A549 treated with ZK216348 at 1 μM for 4 hours (cell line): ENCODE measurements at places on chromosomes 16 and 17. TPM values are rescaled to one million over a fixed set of nuclear protein-coding genes. Genes with fewer than 3 reads are reported as not detected.

HOXB6 gene
- total RNA-seq: 3.3 to 7.9 TPM (median 6.5 TPM) in 5 replicates

RMI2 gene
- 21.3 to 37.1 TPM (median 33.3 TPM) in 5 replicates for total RNA-seq

PRR35 gene
- total RNA-seq: 0.11 to 0.20 TPM (median 0.13 TPM) in 4 of 5 replicates, not detected in the other

SCGB1C2 gene
- total RNA-seq: not detected in 5 replicates

PIK3R5 gene
- 0.04 to 0.09 TPM in 2 of 5 replicates, not detected in the others for total RNA-seq

CD300LB gene
- 0.11 TPM in 1 of 5 replicates, not detected in the others for total RNA-seq

RNF112 gene
- 0.32 to 0.98 TPM (median 0.51 TPM) in 5 replicates for total RNA-seq

PRSS33 gene
- not detected in 5 replicates for total RNA-seq

EME1 gene
- total RNA-seq: 14.1 to 17.0 TPM (median 15.3 TPM) in 5 replicates

NAGLU gene
- total RNA-seq: 24.4 to 48.2 TPM (median 44.7 TPM) in 5 replicates

ATP2A1 gene
- 1.3 to 2.5 TPM (median 1.9 TPM) in 5 replicates for total RNA-seq

WNT9B gene
- not detected in 5 replicates for total RNA-seq

SERPINF2 gene
- 1.7 to 3.1 TPM (median 2.3 TPM) in 5 replicates for total RNA-seq

SETD6 gene
- 11.5 to 17.3 TPM (median 14.2 TPM) in 5 replicates for total RNA-seq

PTGES3L gene
- 0.69 to 1.2 TPM (median 0.74 TPM) in 5 replicates for total RNA-seq

CD300E gene
- total RNA-seq: not detected in 5 replicates

KCNG4 gene
- total RNA-seq: not detected in 5 replicates

TLCD3B gene
- total RNA-seq: 0.26 to 0.56 TPM (median 0.36 TPM) in 4 of 5 replicates, not detected in the other

SLC35B1 gene
- total RNA-seq: 89.2 to 100 TPM (median 91.2 TPM) in 5 replicates

IL17C gene
- not detected in 5 replicates for total RNA-seq

TNS4 gene
- total RNA-seq: 170 to 273 TPM (median 226 TPM) in 5 replicates

KCNAB3 gene
- 1.8 to 4.1 TPM (median 2.5 TPM) in 5 replicates for total RNA-seq

DCXR gene
- 57.4 to 102 TPM (median 94.1 TPM) in 5 replicates for total RNA-seq

P2RX5 gene
- total RNA-seq: 14.6 to 26.1 TPM (median 23.8 TPM) in 5 replicates

MSLN gene
- total RNA-seq: 2.4 to 4.2 TPM (median 3.2 TPM) in 5 replicates

DPEP3 gene
- total RNA-seq: not detected in 5 replicates

ARL5C gene
- total RNA-seq: not detected in 5 replicates

FOXF1 gene
- not detected in 5 replicates for total RNA-seq

SPNS2 gene
- 7.0 to 12.1 TPM (median 10.4 TPM) in 5 replicates for total RNA-seq

TBC1D3 gene
- not detected in 5 replicates for total RNA-seq

KRT24 gene
- total RNA-seq: not detected in 5 replicates

DUSP14 gene
- 42.2 to 50.6 TPM (median 48.9 TPM) in 5 replicates for total RNA-seq

ST6GALNAC1 gene
- total RNA-seq: 0.27 to 0.60 TPM in 2 of 5 replicates, not detected in the others

SPATA22 gene
- not detected in 5 replicates for total RNA-seq

SMCR8 gene
- 13.0 to 18.0 TPM (median 16.6 TPM) in 5 replicates for total RNA-seq

TBC1D3I gene
- 0.20 to 0.46 TPM (median 0.23 TPM) in 5 replicates for total RNA-seq

NPIPB6 gene
- 1.4 to 2.9 TPM (median 1.5 TPM) in 5 replicates for total RNA-seq

PHF12 gene
- 26.8 to 38.9 TPM (median 33.7 TPM) in 5 replicates for total RNA-seq

FGF11 gene
- total RNA-seq: 0.99 to 1.7 TPM (median 1.0 TPM) in 5 replicates

GABARAP gene
- 646 to 813 TPM (median 659 TPM) in 5 replicates for total RNA-seq

CCL11 gene
- not detected in 5 replicates for total RNA-seq

MRPS34 gene
- 152 to 266 TPM (median 257 TPM) in 5 replicates for total RNA-seq

BAHCC1 gene
- 6.5 to 12.9 TPM (median 12.1 TPM) in 5 replicates for total RNA-seq

TNP2 gene
- not detected in 5 replicates for total RNA-seq

RHBDL3 gene
- total RNA-seq: 2.7 to 5.6 TPM (median 4.6 TPM) in 5 replicates

TK1 gene
- 220 to 241 TPM (median 230 TPM) in 5 replicates for total RNA-seq

RAPGEFL1 gene
- 2.1 to 3.4 TPM (median 2.9 TPM) in 5 replicates for total RNA-seq

MSL1 gene
- total RNA-seq: 55.9 to 70.2 TPM (median 69.0 TPM) in 5 replicates
